ENCODE measurements at places on chromosomes 1 and 21.

DNA sequence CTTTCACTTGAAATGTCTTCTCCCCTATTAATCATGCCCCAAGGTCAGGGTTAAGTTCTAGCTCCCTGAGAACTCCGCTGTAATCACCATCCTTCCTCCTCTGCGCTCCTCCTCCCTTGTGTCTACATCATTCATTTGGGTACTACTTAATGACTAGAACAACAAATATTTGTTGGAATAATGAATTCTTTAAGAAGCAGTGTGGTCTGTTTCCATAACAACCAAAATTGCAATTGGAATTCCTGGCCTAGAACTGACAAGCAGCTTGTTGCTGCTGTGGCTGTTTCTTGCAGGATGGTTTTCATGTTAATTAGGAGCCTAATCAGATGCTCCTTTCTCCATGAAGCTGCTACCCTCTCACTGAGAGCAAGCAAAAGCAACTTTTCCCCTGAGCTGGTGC lies 192.5 kb downstream of the ZZZ3 start:
- DNase-seq, result no peak

DNA sequence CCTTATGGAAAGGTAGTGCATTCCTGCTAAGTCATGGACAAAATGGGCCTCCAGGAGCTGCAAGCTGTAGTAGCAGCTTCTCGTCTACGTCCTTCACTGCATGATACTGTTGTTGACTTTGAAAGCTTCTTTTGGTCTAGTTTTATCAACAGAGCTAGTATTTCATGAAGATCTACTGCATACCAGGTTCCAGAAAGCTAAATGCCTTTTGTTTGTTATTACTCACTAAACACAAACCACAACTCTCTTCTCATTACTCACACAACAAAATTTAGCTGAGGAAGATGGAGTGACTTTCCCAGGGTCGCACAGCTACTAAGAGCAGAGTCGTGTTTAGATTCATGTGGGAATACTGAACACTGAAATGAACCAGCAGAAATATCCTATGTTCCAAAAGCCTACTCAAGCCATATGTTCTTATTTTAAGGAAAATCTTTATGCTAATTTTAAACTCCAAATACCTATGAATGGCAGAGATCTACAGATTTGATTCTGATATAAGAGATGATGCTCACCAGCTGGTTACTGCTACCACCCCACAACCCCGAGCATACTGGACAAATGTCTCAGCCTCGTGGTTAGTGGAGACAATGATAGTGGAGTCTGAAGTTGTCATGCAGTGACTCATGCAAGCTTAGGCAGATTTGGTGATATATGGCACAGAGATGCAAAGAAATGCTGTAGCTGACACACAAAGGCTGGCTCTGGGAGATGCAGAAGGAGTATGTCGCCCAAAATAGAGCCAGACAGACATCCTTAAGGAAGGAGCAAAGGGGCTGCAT lies 20.6 kb downstream of the PGBD2 start:
- no peak for DNase-seq

- DNase-seq, result no peak
Measured at GRCh38 chr1:208511242-208511860, 267.2 kb upstream of the PLXNA2 start.

DNA sequence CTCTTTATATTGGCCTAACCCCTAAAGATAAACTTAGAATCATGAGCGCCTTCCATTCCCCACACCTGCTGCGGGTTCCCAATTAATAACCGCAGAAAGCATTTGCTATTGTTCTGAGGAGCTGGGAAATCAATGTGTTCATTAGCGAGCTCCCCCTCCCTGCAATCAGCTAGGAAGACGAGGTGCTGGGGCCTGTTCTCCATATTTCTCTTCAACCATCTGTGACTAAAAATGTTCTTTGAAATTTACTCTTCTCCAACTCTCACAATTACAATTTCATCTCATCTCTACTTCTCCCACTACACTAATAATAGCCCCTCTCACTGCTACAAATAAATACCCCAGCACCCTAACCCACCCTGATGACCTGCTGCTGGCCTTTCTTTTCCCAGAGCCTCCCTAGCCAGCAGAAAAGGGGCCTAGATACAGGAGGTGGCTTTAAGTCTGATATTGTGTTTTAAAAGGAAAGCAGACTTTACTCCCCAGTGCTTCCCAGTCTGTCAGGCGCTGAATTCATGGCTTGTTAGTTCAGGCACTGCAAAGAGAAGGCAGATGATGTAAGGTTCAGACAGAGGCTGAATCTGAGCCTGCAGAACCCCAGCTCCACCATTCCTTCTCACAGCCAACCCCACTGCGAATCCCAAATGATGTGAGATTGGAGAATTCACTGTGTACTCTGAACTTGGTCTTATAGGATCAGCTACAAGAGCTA lies 477.5 kb upstream of the DAB1 start:
- DNase-seq, result no peak

- DNase-seq, result no peak
Measured at GRCh38 chr1:206925106-206925736, 3.5 kb upstream of the FCMR start.

All from activated CD4-positive, alpha-beta T cell treated with anti-CD3 and anti-CD28 coated beads, Interleukin-2, amount 50 U/mL, for 24 hours (primary cell).